ENCODE measurements at places on chromosomes 1 and 21.

DNA sequence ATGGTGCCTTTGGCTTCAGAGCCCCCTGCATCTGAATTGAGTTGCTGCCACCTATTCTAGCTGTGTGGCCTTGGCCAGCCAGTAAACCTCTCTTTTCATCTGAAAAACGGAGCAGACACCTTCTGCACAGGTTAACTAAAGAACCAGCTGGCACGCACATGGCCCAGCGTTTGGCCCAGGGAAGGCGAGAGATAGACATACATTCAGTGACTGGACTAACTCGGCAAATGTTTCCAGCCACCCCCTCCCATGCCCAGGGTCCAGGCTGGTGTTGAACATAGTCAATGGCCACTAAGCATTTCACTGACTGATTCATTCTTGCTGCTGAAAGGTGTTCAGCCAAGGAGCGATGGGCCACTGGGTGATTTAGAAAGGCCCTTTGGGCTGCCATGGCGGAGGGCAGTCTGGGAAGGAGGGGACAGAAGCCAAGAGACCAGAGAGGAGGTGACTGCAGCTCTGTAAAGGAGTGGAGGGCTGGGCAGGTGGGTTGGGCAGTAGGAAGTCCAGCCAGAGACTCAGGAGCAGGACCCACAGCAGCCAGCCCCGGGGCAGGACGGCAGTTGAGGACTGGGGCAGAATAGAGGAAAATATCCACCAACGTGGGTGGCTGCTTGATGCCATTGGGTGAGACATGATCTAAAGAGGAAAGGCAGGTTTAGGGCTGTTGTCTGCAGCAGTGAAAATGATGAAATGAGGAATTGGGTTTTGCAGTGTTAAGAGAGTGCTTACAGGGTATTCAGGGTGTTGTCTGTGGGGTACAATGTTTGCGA lies 184.3 kb downstream of the HIVEP3 start:
- DNase-seq: no peak

DNA sequence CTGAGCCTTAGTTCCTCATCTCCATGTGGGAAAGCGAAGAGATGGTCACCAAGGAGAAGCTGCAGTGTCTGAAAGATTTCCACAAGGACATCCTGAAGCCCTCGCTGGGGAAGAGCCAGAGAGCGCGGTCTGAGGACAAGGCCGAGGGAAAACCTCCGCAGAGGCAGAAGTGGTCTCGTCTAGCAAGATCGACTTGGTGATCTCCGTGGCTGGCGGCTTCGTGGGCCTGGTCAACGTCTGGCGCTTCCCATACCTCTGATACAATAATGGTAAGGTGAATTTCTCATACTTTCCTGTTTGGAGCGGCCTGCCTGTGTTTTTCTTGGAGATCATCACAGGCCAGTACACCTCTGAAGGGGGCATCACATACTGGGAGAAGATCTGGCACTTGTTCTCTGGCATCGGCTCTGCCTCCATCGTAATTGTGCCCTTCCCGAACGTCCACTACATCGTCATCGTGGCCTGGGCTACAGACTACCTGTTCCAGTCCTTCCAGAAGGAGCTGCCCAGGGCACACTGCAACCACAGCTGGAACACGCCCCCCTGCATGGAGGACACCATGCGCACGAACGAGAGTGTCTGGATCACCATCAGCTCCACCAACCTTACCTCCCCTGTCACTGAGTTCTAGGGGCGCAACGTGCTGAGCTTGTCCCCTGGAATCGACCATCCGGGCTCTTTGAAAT lies 841.1 kb upstream of the TMPRSS15 start:
- no peak for DNase-seq

- DNase-seq: no peak
These were observed 14.1 kb downstream of the WDR47 start for GRCh38 chr1:109027841-109028240.

- no peak for DNase-seq
These were observed 37.2 kb upstream of the GBP5 start for GRCh38 chr1:89309828-89310227.

GRCh38 chr1:116194568-116194967 lies 83.4 kb downstream of the MAB21L3 start:
- no peak for DNase-seq

DNA sequence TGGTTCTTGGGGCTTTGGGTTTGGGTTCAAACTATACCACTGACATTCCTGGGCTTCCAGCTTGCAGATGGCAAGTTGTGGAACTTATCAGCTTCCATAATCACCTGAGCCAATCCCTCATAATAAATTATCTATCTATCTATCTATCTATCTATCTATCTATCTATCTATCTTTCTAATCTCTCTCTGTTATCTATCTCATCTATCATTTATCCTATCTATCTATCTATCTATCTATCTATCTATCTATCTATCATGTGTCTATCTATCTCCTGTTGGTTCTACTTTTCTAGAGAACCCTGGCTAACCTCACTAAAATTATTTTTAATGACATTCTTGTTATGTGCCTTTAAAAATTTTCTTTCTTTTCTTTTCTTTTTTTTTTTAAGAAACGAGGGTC lies 35.8 kb upstream of the AKT3 start:
- DNase-seq: no peak

DNA sequence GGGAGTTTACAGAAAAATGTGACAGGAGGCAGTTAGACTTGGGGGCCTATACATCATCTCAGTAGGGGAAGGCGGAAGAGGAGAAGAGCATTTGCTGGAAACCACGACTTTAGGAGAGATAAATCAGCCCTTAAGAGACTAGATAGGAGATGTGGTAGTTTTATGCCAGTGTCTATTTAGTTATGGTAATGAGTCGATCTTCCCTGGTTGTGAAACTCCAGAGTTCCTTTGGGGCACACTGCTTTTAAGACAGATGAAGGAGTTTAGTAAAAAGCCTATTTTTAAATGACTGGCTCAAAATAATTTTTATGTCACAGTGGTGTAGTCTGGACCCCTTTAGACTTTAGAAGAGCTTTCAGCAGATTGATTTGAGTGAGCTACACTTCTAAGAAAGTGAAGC lies 7.8 kb downstream of the PGM1 start:
- DNase-seq: no peak

DNA sequence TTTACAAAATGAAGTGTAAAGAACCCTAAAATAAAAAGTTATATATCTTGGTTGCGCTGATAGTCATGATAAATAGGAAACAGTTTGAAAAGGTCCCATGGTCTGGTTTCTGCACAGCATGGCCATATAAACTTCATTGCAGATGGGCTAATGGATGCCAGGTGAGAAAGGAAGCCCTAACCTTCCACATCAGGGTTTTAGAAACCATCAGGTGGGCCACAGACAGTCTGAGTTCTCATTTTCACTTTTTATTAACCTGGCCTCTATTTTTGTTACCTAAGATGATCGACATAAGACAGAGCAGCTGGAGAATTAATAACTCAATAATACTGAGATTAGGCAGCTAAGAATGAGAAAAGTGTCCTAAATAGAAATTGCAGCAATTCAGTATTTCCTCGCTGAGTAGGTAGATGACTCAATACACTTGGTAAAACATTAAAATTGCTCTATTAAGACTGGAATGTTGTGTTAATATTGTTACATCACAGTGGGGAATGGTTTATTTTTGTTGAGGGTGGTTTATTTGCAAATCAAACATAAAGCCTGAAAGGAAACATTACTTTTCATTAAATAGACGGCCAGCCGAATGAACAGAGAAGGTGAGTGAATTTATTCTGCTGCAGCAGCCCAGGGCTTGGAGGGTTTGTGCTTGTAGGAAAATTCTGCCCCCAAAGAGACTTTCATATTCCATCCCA lies 21.1 kb downstream of the C1orf21 start:
- DNase-seq: no peak

DNA sequence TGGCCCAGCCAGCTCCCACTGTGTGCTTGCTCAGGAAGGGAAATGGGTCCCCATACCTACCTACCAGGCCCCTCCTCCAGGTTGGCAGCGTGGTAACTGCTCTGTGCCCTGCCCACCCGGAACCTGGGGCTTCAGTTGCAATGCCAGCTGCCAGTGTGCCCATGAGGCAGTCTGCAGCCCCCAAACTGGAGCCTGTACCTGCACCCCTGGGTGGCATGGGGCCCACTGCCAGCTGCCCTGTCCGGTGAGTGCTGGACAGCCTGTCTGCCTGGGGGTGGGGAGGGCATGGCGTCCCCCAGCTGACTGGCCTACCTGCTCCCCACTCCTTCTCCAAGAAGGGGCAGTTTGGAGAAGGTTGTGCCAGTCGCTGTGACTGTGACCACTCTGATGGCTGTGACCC lies 10.8 kb upstream of the LRRC71 start:
- no peak for DNase-seq

- peak; percentile 72 for DNase-seq
These were observed 16.1 kb upstream of the LRRC8D start for GRCh38 chr1:89804642-89805237.

GRCh38 chr1:176949033-176949662 lies 215.4 kb downstream of the ASTN1 start:
- DNase-seq: no peak

DNA sequence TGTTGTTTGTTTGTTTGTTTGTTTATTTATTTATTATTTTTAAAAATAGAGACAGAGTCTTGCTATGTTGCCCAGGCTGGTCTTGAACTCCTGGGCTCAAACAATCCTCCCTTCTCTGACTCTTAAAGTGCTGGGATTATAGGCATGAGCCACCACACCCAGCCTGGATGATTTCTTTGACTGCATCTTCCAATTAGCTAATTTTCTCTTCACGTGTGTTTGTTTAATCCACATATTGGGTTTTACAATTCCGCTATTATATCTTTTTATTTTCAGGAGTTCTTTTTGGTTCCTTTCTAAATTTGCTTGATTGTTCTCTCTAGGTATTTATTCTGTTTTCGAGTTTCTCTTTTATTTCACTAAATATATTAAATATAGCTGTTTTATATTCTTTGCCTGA lies 19.8 kb downstream of the SH3BGR start:
- no peak for DNase-seq

DNA sequence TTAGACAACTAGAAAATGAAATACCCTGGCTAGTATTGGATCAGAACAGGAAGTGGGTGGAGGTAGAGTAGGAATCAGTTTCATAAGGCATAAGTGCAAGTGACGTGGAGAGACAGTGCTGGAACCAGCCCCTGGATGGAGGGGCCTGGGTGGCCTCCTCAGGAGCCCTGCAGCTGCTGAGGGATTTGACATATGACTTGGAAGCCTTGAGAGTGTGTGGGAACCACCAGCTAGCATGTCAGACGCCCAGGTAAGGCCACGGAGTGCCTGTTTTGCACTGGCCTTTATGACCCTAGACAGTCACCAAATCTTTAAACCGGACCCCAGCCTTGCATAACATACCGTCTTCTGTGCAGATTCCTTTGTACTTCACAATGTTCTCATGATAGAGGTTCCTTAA lies 94.4 kb downstream of the RAVER2 start:
- no peak for DNase-seq

DNA sequence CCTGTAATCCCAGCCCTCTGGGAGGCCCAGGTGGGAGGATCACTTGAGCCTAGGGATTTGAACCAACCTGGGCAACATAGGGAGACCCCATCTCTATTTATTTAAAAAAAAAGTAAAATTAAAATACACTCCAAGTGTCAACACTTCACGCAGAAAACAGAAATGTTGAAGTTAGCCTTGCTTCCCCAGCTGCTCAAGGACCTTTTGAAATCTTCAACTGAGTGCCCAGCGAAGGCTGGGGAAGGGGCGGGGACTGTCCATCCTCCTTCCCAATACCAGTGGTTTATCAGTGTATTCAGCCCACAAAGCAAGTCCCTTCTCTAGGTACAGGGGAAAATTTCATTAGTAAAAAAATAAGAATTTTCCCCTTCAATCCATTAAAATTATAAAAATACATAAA lies 2.2 kb upstream of the DNAJC28 start:
- no peak for DNase-seq

GRCh38 chr1:9746651-9747050 lies 77.1 kb downstream of the CLSTN1 start:
- DNase-seq: no peak

GRCh38 chr1:212225871-212226302 lies 59.3 kb upstream of the PPP2R5A start:
- DNase-seq: no peak

DNA sequence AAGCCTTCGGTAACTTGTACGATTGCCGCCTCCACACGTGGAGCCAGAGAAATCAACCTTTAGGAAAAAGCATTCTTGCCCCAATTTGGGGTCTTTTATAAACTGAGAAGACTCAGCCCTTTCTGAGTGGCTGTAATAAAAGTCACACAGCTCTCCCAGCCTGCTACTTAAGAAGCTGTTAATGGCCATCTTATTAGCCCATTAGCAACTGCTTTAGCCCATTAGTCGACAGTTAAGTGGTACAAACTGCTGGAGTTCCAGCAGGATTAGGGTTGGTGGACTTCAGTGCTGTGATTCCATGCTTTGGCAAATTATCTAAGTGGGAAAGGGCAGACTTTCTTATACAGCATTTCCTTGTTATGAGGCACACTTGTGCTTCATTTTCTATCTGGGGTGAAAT lies 461.3 kb downstream of the RPS6KC1 start:
- no peak for DNase-seq

DNA sequence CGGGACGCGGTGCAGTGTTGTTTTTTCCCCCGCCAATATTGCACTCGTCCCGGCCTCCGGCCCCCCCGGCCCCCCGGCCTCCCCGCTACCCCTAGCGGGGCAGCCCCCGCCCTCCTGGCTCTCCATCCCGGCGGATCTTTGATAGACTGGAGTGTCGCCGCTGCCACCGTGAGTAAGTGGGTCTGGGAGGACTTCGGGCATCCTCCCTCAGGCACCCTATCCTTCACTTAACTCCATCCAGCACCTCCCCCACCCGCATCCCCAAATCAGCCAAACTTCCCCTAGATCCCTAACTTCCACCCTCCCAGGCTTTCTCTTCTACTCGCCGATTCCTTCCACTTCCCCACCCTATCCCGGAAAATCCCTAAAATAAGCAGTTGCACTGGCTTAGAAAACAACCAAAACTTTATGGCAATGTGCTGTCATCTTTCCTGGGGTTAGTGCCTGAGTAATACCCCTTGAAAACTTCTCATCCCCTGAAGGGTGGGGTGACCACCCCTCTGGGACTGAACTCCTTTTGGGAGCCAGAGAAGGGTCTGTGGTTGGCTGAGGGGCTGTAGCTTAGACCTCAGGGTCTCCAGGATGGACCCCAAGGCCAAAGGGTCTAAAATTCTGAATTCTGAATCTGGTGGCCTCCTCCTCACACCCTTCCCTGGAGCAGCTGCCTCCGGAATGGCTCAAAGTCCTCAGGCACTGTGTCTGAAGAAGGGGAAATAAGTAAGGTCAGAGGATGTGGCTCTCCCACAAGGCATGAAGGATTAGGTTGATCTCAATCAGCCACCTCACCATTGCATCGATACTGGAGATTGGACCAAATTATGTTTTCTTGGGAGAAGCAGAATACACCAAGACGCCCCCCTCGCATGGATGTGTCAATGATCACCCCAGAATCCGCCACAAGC lies 12.2 kb downstream of the THBS3 start:
- DNase-seq: peak; percentile 39

DNA sequence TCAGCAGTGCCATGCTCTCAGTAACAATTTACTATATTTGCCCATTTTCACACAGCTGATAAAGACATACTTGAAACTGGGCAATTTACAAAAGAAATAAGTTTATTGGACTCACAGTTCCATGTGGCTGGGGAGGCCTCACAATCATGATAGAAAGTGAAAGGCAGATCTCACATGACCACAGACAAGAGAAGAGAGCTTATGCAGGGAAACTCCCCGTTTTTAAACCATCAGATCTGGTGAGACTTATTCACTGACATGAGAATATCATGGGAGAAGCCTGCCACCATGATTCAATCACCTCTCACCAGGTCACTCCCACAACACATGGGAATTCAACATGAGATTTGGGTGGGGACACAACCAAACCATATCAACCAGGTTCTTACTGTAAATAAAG lies 112.1 kb upstream of the C1orf87 start:
- DNase-seq: no peak
